ENCODE measurements at places on chromosomes 7 and 10.

GRCh38 chr7:15199482-15199881 lies 296.9 kb upstream of the DGKB start:
- DNase-seq: no peak

- DNase-seq: no peak
These were observed 297.8 kb upstream of the PRKCQ start for GRCh38 chr10:6877722-6878392.

GRCh38 chr10:125886914-125887512 lies 5.9 kb upstream of the DHX32 start:
- no peak for DNase-seq

GRCh38 chr7:15967551-15967950 lies 281.1 kb upstream of the MEOX2 start:
- no peak for DNase-seq

GRCh38 chr10:119780879-119781480 lies 55.1 kb downstream of the INPP5F start:
- DNase-seq: no peak

GRCh38 chr10:3749011-3749410 lies 36.0 kb downstream of the KLF6 start:
- DNase-seq: no peak

- DNase-seq: no peak
These were observed 90.0 kb downstream of the JCAD start for GRCh38 chr10:29969255-29970011.

DNA sequence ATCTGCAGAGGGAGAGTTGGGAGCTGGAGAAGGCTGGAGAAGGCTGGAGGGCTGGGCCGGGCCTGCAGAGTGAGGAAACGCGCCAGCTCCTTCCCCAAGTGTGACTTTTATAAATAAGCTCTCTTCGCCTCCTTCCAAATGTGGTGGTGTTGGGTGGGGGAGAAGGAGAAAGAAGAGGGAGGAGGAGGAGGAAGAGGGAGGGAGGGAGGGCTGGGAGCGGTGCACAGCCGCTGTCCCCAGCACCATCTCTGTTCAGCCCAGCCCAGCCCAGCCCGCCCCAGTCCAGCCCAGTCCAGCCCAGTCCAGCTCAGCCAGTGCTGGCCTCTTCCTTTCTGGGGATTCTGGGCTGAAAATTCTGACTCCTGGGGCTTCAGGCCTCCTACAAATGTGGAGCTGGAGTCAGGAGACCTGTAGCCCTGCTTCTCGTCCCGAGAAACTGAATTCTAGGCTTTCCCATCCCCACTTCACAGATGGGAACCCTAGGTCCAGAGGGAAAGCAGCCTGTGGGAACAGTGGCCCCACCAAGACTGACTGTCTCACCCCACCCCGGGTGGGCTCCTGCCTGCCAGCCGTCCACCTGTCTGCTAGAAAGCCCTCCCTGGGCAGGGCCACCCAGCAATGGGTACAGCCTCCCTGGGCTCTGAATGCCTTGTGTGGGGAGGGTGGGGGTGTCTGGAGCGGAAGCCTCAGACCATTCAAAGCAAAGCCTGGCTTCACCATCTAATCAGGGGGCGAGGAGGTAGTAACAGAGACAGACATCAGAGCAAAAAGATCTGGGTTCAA lies 2.3 kb downstream of the STX1A start:
- no peak for DNase-seq

GRCh38 chr7:158257001-158257400 lies 330.6 kb downstream of the PTPRN2 start:
- DNase-seq: no peak

GRCh38 chr7:102063690-102064180 lies 222.9 kb upstream of the SH2B2 start:
- DNase-seq: no peak

- no peak for DNase-seq
These were observed 9.8 kb upstream of the FXYD4 start for GRCh38 chr10:43361547-43362190.

DNA sequence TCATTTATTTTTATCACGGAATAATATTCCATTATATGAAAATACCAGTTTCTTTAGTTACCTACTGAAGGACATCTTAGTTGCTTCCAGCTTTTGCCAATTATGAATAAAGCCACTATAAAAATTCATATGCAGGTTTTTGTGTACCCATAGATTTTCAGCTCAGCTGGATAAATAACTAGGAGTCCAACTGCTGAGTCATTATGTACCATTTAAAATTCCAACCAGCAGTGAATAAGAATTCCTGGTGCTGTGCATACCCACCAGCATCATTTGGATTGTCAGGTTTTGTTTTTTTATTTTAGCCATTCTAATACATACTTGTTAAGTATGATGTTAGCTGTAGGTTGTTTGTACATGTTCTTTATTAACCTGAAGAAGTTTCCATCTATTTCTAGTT lies 14.5 kb downstream of the FAM24B start:
- DNase-seq: no peak

DNA sequence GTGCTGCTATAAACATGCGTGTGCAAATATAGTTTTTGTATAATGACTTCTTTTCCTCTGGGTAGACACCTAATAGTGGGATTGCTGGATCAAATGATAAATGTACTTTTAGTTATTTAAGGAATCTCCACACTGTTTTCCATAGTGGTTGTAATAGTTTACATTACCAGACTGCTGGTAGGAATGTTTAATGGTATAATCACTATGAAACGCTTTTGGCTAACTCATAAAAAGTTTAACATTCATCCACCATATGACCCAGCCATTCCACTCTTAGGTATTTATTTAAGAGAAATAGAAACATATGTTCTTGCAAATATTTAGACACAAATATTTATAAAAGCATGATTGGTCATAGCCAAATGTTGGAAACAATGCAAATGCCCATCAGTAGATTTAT lies 32.1 kb upstream of the TFEC start:
- DNase-seq: no peak

DNA sequence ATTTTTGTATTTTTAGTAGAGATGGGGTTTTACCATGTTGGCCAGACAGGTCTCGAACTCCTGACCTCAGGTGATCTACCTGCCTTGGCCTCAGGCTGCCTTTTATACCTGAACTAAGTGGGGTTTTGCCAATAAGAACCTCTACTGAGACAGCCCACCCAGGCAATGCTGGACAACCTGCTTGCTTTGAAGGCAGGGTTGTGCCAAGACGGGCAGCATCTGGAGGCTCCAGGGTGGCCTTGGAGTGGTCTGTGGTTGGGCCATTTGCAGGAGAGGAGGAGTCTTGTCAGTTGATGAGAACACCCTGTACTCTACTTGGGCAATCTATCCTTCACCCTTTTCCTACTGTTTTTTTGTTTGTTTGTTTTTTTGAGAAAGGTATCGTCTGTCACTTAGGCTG lies 75.3 kb upstream of the ZNF735 start:
- no peak for DNase-seq

DNA sequence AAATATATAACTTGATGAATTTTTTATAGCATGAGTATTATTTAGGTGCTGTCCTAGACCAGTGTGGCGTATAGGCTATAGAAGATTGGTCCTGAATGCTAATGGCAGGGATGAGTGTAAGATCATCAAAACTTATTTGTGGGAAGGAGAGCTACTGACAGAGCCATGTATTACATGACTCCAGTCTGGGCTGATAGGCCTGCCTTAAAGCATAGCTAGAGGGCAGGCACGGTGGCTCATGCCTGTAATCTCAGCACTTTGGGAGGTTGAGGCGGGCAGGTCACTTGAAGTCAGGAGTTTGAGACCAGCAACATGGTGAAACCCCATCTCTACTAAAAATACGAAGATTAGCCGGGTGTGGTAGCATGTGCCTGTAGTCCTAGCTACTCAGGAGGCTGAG lies 198.1 kb upstream of the KLF14 start:
- DNase-seq: no peak

- DNase-seq: peak; percentile 73
These were observed 68.6 kb downstream of the LHPP start for GRCh38 chr10:124530215-124530665.

DNA sequence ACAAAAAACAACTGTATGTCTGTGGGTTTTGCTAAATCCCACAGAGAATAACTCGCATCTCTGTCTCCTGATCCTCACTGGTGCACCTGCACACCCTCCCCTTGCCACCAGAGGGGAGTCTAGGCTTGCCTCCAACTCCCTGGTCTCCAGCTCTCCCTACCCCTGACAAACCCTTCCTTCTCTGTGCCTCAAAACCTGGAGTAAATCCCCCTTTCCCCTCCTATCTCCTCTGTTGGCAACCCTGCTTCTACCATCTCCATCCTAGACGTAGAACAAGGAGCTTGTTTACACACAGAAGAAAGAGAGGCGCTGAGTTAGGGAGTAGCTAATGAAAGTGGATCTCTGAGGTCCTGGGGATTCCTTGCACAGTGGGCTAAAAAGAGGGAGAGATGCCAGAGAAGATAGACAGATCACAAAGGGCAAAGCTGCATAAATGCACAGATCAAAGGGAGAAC lies 6.0 kb downstream of the MBLAC1 start:
- peak; percentile 46 for DNase-seq

DNA sequence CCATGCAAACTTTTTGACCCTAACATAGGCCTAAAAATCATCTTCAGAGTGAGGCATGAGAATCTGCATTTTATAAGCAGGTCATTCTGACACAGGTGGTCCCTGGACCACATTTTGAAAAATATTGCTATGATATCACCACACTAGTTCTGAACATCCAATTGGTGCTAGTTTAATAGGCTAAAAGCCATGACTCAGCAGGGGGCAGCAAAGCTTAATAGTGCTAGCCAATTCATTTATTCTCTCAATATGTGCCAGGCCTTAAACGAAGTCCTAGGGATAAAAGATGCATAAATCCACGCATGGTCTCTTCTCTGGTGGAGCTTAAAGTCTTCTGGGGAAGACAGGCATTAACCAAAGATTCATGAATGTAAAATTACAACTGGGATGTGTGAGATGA lies 10.2 kb upstream of the SLC25A28 start:
- no peak for DNase-seq

- no peak for DNase-seq
These were observed 432.7 kb upstream of the NFE2L3 start for GRCh38 chr7:25719190-25719896.

GRCh38 chr10:103933557-103934121 lies 15.7 kb upstream of the STN1 start:
- DNase-seq: no peak

DNA sequence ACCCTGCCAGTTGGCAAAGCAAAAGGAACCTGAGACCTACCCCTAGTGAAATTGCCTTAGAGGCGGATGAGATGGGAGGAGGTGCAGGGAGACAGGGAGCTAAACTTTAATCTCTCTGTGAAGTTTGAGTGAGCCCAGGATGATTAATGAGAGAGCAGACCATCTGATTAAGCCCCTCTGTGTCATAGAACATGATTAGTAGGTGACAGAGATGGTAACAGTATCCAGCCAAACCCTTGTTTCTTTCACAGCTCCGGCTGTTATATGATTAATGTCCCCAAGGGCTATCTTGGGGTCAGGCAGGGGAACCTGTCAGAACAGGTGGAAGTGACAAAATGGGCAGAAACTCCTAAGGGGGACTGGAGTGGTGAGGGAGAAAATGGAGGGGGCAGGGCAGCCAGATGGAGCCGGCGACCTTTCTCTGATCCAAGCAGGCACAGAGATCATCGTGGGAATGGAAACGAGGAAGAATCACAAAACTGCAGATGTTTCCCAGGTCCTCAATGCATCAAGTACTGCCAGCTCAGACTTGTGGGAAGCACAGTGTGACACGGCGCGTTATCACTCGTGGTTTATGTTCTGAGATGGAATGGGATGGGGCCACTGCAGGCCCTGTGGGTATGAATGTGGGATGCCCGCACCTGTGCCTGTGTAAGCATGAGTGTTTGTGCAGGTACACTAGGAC lies 684.2 kb downstream of the LRMDA start:
- no peak for DNase-seq

DNA sequence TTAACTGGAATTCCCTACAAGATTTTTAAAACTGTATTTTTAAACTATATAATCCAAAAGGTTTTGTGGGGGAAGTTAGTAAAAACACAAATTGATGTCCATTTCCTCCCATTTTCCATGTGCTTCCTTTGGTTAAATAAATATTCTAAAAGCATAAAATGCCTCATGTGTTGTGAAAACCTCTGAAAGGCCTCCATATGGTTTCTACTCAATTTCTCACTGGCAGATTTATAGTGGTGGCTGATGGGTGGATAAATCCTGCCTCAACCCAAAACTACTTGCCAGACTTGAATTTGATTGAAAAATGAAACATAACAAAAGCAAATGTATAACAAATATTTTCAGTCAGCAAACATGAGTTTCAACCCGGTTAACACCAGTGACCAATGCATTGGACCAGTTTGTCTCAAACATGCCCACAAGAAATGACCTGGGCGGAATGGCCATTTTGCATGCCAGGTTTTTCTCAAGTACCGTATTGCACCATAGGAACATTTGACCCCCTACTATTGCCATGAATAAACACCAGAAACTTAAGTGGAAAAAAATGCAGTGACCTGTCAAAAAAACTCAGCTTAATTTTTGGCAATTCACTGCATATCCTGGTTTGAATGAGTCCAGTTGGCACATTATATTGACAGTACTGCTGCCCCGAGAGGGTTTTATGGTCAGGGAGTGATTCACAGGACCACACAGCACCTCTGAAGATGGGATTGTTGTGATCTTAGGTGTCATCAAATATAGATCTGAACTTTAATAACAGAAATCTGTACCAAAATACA lies 454.6 kb upstream of the ANKRD30A start:
- DNase-seq: no peak

- DNase-seq: no peak
These were observed 419.9 kb downstream of the ARL4A start for GRCh38 chr7:13107291-13107690.
